ENCODE measurements at places on chromosomes 4 and X.

- H3K36me3 ChIP-seq = no peaks in the 10 kb centered on the region
- H3K27me3 ChIP-seq = no peaks in the 10 kb centered on the region
- no peak overlapping the region for H3K4me3 ChIP-seq
- no peak for DNase-seq
- H3K4me1 ChIP-seq = no peaks in the 10 kb centered on the region
Measured at GRCh38 chrX:43573441-43574015, 82.6 kb upstream of the MAOA start.

DNA sequence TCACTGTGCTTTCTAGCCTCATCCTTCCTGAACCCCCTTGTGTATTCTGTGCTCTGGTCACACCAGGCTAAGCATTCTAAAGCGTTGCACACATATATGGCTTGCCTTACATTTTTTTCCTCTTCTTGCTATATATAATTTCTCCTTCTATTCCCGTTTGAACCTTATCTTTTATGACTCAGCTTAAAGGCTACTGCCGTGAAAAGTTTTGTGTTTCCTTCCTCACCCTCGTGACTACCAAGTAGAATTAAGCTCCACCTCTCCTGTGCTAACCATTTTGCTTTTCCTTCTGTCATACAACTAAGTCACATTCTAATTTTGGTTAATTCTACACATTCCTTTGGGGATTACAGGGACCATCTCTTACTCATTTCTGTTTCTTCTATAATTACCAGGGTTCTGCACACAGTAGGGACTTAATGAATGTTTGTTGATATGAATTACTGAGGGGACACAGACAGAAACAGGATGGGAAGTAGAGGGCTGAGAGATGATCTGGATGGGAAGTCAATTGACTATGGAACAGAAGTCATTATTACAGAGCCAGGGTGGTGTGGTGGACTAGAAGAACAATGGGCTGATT, 67.1 kb downstream of the DOCK11 start:
- no peak for DNase-seq
- no peaks in the 10 kb centered on the region for H3K4me1 ChIP-seq
- no peaks in the 10 kb centered on the region for H3K36me3 ChIP-seq
- H3K27me3 ChIP-seq = no peaks in the 10 kb centered on the region

- no peak for DNase-seq
- H3K4me3 ChIP-seq = no peak overlapping the region
- no peaks in the 10 kb centered on the region for H3K27me3 ChIP-seq
- peaks cover 4% of the 10 kb centered on the region for H3K4me1 ChIP-seq
Measured at GRCh38 chr4:39648827-39649558, 10.3 kb upstream of the SMIM14 start.

DNA sequence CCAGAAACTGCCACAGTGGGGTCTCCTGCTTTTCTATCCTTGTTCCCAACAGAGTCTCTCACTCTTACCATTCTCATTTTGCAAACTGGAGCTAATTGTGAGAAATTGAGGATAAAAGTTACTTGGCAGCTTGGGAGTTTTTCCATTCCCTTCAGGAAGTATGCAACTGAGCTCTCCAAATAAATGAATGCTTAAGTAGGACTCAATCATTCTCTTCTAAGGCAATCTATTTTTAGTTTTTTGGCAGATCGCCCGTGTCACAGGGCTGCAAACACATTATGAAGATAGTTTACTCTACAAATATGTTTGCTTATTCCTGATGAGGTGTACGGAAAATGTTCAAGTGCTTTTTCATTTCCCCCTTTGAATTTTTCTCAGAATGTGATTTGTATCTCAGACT, 5.3 kb downstream of the ASB11 start:
- H3K4me3 ChIP-seq = no peak overlapping the region
- no peaks in the 10 kb centered on the region for H3K36me3 ChIP-seq
- H3K27me3 ChIP-seq = no peaks in the 10 kb centered on the region
- no peak overlapping the region for H3K27ac ChIP-seq
- DNase-seq = no peak

- H3K27ac ChIP-seq = no peak overlapping the region
- H3K36me3 ChIP-seq = no peaks in the 10 kb centered on the region
- peaks cover 17% of the 10 kb centered on the region for H3K4me1 ChIP-seq
- DNase-seq = no peak
Measured at GRCh38 chrX:123822965-123823364, 36.9 kb upstream of the XIAP start.

DNA sequence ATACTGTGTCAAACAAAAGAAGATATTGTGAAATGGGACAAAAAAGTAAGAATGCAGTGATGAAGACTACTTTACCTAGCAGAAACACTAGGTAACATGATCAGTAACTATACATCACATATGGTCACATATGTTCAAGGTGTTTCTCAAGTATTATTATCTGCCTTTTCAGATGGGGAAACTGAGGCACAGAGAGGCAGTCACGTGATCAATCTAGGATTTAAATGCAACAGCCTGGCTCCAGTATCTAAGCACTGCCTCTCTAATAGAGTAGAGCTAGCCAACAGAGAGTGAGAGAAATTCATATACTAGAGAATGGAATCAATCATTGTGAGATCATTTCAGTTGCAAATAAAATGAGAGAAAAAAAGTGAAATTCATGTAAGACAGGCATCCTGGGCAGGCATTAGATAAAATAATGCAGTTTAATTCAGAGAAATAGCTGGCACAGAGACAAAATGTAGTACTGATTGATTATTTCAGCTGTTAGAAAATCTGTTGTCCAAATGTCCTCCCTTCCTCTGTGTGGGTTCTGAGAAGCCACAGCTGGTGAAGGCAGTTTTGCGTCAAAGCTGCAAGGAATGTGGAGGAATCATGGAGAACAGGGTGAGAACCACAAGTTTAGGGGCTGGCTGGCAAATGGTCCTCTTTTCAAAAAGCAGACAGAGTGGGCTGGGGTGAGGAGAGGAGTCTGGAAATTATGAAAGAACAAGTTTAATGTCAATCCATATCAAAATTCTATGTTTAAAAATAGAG, 26.0 kb downstream of the SMIM43 start:
- H3K4me1 ChIP-seq = no peaks in the 10 kb centered on the region
- no peak overlapping the region for H3K4me3 ChIP-seq
- H3K27me3 ChIP-seq = no peaks in the 10 kb centered on the region
- no peak for DNase-seq
- H3K27ac ChIP-seq = no peak overlapping the region

DNA sequence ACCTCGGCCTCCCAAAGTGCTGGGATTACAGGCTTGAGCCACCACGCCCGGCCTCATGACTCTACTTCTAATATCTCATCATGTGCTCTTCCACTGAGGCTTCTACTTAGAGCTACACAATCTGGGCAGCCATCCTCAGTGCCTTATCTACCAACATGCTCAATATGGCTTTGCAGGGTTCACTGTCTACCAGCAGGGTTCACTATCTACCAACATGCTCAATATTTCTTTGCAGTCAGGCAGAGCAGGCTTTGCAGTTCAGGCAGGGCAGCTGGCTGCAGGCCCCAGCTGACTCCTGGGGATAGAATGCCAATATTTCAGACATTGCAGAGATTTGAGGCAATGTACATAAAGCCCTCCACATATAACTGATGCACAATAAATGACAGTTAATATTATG, 47.5 kb downstream of the PKD2 start:
- H3K4me1 ChIP-seq = no peaks in the 10 kb centered on the region
- no peaks in the 10 kb centered on the region for H3K36me3 ChIP-seq
- H3K4me3 ChIP-seq = no peak overlapping the region
- no peaks in the 10 kb centered on the region for H3K27me3 ChIP-seq
- DNase-seq = peak; percentile 71

GRCh38 chrX:22247169-22247568, 25.5 kb upstream of the CBLL2 start:
- no peak overlapping the region for H3K27ac ChIP-seq
- no peak for DNase-seq
- H3K4me1 ChIP-seq = no peaks in the 10 kb centered on the region
- H3K27me3 ChIP-seq = no peaks in the 10 kb centered on the region
- no peaks in the 10 kb centered on the region for H3K36me3 ChIP-seq
- no peak overlapping the region for H3K4me3 ChIP-seq

DNA sequence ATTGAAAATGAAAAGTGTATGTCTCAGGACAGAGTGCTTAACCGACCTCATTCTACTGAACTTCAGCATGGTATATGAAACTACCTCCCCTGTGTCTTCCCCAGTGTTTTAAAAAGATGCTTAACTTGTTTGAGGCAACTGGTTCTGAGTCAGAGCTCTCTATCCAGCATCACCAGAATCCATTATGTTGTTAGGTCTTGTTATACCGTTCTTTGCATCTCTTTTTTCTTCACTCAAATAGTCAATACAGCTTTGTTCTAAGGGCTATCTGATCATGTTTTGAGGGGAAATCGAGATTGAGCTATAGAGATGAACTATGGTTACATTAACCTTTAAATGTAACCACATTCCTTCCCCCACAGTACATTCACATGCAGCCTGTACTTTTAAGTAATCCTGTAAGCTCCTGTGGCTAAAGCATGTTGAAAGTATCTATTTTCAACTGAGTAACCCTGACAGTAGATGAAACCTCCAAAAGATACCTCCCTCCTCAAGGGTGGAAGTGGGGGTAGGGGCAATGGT, 514.4 kb downstream of the RPA4 start:
- no peaks in the 10 kb centered on the region for H3K27me3 ChIP-seq
- no peak overlapping the region for H3K27ac ChIP-seq
- H3K36me3 ChIP-seq = no peaks in the 10 kb centered on the region
- H3K4me3 ChIP-seq = no peak overlapping the region
- DNase-seq = no peak
- no peaks in the 10 kb centered on the region for H3K4me1 ChIP-seq

DNA sequence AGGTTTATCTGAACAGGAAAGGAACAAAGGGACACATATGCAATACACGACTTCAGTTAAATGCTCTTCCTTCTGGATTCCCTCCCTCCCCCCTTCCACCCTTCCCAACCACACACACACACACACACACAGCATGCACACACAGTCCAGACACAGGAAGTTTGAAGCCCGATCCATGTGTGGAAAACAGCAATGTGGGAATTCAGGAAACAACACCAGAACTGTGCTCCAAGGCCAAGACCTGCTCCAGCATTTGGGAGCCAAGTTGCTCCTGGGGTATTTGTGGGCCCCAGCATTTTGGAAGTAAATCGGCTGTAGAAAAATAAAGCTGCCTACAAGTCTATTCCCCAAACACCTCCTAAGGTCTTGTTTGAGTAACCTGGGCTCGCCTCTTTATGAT, 5.6 kb upstream of the AMOT start:
- DNase-seq = no peak
- H3K27me3 ChIP-seq = no peaks in the 10 kb centered on the region
- no peak overlapping the region for H3K27ac ChIP-seq
- no peak overlapping the region for H3K4me3 ChIP-seq
- H3K36me3 ChIP-seq = no peaks in the 10 kb centered on the region

DNA sequence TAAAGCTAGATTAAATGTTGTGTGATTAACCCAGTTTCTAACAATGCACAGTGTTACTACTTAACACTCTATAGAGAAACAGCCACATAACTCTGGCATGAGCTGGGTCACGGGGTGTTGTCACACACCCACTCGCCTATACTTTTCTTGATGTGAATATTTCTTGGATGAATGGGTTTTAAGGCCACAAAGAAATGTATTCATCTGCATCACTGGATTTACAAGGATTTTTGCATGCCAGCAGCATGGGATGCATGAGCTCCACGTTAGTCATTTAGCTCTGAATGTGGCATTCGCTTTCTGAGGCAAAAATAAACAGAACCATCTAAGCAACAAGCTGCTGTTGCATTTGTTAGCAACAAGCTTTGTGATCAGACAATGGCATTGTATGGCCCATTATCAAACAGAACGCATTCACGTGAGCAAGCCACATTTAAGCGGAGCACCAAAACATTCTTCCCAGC, 89.7 kb downstream of the LRP2BP start:
- no peaks in the 10 kb centered on the region for H3K36me3 ChIP-seq
- no peak overlapping the region for H3K4me3 ChIP-seq
- no peak for DNase-seq
- no peaks in the 10 kb centered on the region for H3K27me3 ChIP-seq

- DNase-seq = no peak
- peak overlapping the region; percentile 61 for H3K27ac ChIP-seq
- peaks cover 13% of the 10 kb centered on the region for H3K4me1 ChIP-seq
- no peak overlapping the region for H3K4me3 ChIP-seq
- no peaks in the 10 kb centered on the region for H3K36me3 ChIP-seq
- H3K27me3 ChIP-seq = no peaks in the 10 kb centered on the region
Measured at GRCh38 chr4:123430031-123430430, 33.4 kb downstream of the SPRY1 start.

- H3K27me3 ChIP-seq = no peaks in the 10 kb centered on the region
- no peak overlapping the region for H3K4me3 ChIP-seq
- no peak for DNase-seq
- H3K36me3 ChIP-seq = no peaks in the 10 kb centered on the region
Measured at GRCh38 chrX:137052643-137053235, 18.9 kb upstream of the GPR101 start.

DNA sequence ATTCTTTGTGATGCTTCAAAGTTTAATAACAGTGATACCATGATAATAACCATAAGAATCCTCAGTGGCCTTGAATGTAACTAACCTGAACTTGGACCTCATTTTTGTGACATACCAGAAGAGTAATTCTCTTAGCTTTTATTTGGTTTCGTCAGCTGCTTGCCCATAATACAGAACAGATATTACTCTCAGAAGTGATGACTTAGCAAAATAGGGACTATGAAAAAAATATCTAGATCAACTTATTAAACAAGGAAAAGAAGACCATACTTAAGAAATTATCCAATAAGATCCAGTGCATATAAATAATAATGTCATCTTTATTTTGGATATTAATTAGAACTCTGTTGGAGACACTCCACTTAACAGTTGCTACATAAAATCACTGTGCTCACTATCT, 236.9 kb upstream of the GPC4 start:
- no peak overlapping the region for H3K4me3 ChIP-seq
- no peaks in the 10 kb centered on the region for H3K4me1 ChIP-seq
- no peak for DNase-seq
- no peaks in the 10 kb centered on the region for H3K27me3 ChIP-seq
- no peak overlapping the region for H3K27ac ChIP-seq
- no peaks in the 10 kb centered on the region for H3K36me3 ChIP-seq

DNA sequence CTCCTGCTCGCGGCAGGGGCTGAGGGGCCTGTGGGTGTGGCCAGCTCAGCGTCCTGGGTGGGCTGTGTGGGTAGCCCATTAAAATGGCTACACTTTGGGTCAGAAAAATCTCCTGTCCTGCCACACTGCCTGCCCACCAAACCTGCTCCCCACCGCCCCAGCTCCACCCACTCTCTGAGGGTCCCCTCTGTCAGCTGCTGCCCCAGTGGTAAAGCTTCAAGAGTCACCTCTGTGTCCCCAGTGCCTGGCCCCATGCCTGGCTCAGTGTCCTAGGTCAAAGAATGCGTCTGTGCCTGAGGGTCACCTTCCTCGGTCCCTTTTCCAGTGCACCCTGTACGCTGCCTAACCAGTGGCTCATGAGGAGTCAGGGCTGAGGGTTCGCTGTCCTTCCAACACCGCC, 24.9 kb upstream of the TADA2B start:
- no peak for DNase-seq
- peaks cover 2% of the 10 kb centered on the region for H3K36me3 ChIP-seq
- no peak overlapping the region for H3K4me3 ChIP-seq
- H3K4me1 ChIP-seq = peaks cover 23% of the 10 kb centered on the region

GRCh38 chr4:73901031-73901430, 31.8 kb downstream of the CXCL1 start:
- no peak overlapping the region for H3K27ac ChIP-seq
- H3K4me1 ChIP-seq = peaks cover 4% of the 10 kb centered on the region
- no peaks in the 10 kb centered on the region for H3K36me3 ChIP-seq
- no peak overlapping the region for H3K4me3 ChIP-seq

- H3K27ac ChIP-seq = no peak overlapping the region
- no peaks in the 10 kb centered on the region for H3K4me1 ChIP-seq
- no peaks in the 10 kb centered on the region for H3K27me3 ChIP-seq
- no peaks in the 10 kb centered on the region for H3K36me3 ChIP-seq
Measured at GRCh38 chr4:40238008-40238699, 41.3 kb downstream of the RHOH start.

- H3K27me3 ChIP-seq = no peaks in the 10 kb centered on the region
- no peak for DNase-seq
- H3K36me3 ChIP-seq = no peaks in the 10 kb centered on the region
- no peaks in the 10 kb centered on the region for H3K4me1 ChIP-seq
- no peak overlapping the region for H3K27ac ChIP-seq
Measured at GRCh38 chrX:28205126-28205525, 223.9 kb upstream of the DCAF8L1 start.

All from Caco-2 (cell line).